ENCODE measurements at places on chromosomes 1 and 21. TPM values are rescaled to one million over a fixed set of nuclear protein-coding genes. Genes with fewer than 3 reads are reported as not detected.

DNA sequence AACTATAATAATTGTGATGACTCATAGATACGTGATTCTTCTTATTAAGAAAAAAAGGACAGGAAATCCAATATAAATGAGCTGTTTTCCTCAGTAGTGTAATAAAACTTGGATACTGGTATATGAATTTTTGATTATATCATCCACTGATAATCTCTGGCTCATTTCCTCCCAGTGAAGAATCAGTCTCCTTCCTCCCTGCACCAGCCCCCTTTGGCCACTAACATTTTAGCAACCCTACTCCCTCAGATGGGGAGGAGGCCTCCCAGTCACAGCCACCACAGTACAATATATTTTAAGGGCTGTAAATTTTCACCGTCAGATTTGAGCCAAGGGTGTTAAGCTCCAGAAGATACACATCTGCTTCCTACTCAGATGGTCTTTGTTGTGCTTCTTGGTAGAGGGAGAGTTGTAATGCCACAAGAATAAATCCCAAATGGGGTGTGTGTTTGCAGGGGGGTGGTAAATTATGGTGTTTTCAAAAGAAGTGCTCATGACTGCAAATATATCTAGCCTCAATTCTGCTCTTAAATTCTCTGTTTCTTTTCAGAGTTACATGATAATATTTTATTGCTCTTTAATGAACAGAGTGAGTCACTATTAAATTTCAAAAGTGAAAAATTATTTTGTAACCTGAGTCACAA, 153.5 kb downstream of the HLX start:
- no peak for DNase-seq

GRCh38 chr1:26787381-26787705, 407 bp upstream of the PIGV start:
- DNase-seq = no peak

DNA sequence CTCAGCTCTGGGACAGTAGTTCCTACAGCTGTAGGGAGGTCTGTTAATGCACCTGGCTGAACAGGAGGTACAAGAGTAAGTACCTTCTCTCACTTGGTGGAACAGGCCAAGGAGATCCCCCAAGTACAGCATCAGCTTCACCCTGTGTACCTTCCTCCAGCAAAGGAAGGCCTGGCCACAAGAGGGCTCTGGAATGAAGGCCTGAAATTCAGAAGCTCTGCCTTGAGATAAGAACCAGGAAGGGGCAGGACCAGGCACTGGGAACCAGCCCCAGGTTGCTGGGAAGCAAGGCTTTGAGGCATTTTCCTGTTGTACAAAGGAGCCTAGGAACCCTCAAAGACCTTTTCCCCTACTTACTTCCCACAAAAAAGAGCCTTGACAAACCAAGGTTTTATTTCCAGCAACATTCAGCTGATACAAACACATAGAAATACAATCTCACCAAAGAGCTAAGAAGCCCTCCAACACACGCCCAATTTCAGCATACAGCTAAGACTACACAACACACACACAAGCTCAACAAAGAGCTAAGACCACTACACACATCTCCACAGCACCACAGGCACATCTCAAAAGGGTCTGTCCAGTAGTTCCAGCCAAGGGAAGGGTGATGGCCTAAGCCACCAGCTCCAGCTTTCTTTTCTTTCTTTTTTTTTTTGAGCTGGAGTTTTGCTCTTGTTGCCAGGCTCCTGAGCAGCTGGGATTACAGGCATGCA, 23.5 kb downstream of the F11R start:
- no peak for DNase-seq

DNA sequence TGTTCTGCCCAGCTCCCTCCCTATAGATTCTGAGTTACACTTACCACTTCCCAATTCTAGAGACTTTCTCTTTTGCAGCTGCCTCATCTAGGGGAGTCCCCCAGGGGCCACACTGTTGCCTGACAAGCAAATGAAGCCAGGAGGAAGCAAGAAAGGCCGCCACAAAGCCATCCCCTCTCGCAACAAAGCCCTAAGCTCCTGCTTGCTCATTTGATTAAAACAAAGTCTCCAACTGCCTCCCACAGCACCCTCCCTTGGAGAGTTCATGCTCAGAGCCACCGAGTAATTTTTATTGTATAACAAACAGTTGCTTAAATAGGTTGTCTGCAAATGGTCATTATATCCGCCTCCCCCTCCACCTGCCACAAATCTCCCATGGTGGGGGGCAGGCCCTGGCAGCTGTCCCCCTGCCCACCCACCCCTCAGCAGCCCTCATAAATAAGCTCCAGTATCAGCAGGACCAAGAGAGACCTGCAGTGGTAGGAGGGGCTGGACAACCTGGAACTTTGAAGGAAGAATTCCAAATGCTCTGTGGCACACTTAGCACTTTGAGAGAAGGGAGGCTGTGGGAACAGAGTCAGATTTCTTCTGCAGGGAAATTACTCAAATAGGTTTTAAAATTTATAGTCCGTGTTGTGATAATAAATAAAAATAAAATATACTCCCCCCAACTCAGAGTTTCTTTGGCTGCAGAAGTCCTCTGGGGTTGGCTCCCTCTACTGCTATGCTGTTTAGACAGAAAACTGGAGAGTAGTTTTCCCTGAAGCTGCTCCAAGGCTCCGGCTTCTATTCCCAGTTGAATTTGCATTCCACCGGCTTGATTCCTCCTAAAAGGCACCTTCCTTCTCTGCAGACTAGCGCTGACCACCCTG, 237.5 kb downstream of the TTLL7 start:
- no peak for DNase-seq

The TENT5C gene
- 0.05 TPM for total RNA-seq

GRCh38 chr1:31437433-31438037, 24.5 kb downstream of the SERINC2 start:
- DNase-seq = no peak

DNA sequence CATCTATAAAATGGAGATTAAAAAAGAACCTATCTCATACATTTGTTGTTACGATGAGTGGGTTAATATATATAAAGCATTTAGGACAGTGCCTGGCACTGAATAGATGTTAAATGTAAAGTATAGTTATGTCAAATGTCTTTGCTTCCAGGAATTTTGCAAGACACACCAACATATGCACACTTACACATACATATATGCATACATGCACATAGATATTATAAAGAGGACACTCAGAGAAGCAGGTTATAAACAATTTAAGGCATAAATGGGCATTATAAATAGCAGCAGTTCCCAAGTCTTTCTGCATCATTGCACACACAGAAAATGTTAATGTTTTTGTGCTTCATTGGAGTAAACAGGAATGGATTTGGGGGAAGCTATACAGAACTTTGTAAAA, 13.3 kb downstream of the CYP4X1 start:
- no peak for DNase-seq

DNA sequence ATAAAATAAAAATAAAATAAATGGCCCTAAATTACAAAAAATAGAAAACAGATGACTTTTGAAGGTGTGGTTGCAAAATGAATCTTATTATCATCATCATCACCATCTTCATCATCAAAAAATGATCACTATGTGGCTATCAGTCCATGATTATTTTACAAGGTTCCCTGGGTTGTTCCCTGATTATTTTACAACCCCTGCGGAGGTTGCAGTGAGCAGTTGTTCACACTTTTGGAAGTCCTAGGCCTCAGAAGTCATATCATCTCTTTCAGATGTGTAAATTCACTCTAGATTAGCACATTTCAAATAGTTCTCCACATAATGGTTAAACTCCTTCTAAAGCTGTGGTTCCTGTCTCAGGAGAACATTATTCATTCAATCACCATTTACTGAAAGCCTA, 57.4 kb upstream of the NR5A2 start:
- no peak for DNase-seq

The TFAP2E gene
- total RNA-seq = 0.35 TPM

The NR5A2 gene
- total RNA-seq = not detected

The AQP10 gene
- not detected for total RNA-seq
